Dorsolateral prefrontal cortex (tissue), 122 donors: ENCODE measurements at places on chromosomes 1 and 21.
A peak's percentile ranks its signal among the peaks of the same experiment; 100 is the strongest.

GRCh38 chr1:43990271-43991199 is 864 bp upstream of the CCDC24 start:
- no peak for DNase-seq

GRCh38 chr1:220991959-220992704 is 112.9 kb downstream of the HLX start:
- DNase-seq, result no peak

GRCh38 chr1:163823017-163823416 is 501.3 kb downstream of the NUF2 start:
- no peak for DNase-seq

GRCh38 chr1:56627636-56628039 is 17.5 kb upstream of the PRKAA2 start:
- no peak for DNase-seq

GRCh38 chr1:152047413-152047729 is 10.6 kb upstream of the S100A11 start:
- DNase-seq, result no peak

DNA sequence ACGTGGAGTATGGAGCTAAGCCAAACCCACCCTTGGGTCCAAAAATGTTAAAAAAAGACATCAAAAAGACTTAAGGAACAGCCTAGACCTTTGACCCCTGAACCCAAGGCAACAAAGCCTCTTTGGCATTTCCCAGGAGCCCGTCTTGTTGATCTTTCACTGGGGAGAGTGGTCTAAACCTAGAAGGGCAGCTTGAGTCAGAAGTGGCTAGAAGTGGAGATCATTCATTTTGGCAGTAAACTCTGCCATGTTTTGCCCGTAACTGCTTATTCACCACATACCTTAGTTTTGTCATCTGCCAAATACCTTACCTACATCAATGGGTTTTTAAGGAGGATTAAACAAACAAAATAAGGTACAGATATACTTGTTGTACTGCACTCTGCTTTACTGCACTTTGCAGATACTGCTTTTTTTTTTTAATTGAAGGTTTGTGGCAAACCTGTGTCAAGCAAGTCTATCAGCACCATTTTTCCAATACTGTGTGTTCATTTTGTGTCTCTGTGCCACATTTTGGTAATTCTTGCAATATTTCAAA is 1.7 kb upstream of the CTSE start:
- no peak for DNase-seq

DNA sequence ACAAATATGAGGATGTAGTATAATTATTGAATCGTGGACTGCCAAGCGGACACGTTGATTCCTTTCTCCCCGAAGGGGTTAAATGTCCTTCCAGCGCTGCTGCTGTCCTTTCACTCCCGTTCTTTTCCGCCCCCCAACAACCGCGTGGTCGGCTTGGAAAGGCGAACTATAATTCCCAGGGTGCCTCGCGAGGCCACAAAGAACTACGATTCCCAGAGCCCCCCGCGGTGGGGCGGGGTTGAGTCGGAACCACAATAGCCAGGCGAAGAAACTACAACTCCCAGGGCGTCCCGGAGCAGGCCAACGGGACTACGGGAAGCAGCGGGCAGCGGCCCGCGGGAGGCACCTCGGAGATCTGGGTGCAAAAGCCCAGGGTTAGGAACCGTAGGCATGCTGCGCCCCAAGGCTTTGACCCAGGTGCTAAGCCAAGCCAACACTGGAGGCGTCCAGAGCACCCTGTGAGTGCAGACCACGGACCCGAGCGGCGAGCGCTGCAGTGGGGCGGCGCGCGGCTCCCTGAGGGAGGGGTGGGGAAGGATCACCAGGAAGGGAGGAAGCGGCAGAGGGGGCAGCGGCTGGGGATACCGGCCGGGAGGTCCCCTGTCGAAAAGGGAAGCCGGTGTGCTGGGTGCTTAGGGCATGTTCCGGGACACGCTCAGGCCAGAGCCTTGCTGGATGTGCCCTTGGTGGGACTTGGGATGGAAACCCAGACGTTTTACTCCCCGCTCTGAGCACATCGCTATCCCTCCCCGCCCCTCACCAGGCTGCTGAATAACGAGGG is at the start of gene LAMTOR2:
TSS of gene LAMTOR2 (plus strand) at position 283 of the 781 bp plus-strand sequence. CDS start at position 391, 108 bp downstream.
- DNase-seq, result peak; percentile 99

DNA sequence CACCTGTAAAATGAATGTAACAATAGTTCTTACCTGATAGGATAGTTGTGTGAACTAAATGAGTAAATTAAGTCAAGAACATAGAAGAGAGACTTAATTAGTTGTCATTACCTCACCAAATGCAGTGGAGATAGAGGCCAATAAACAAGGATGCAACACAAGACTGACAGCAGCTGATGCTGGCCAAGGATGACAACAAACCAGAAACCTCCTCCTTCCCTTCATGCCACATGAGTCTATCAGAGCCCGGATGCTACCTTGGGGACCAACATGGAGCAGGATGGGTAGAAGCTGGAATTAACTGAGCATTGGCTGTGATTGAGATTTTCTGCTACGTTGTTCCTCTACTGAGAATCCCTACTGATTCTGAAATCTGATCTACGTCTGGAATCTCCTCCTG is 30.3 kb upstream of the USP1 start:
- DNase-seq, result no peak

DNA sequence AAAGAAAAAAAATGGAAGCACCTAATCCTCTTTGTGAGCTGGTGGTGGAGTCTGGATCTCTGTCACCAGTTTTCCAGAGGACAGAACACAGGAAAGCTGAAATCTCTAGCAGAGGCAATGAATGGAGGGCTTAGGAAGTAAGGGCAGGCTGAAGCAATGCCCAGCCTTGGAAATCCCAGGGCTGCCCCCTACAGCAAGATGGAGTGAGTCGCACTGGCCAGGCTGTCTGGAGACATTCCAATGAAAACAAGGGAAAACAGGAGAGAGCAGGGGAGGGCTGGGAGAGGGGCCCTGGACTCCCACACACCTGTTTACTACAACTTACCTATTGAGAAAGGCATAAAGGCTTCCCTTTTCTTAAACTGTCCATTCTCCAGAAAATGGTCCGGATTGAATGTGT is 25.9 kb downstream of the CYP2J2 start:
- no peak for DNase-seq

DNA sequence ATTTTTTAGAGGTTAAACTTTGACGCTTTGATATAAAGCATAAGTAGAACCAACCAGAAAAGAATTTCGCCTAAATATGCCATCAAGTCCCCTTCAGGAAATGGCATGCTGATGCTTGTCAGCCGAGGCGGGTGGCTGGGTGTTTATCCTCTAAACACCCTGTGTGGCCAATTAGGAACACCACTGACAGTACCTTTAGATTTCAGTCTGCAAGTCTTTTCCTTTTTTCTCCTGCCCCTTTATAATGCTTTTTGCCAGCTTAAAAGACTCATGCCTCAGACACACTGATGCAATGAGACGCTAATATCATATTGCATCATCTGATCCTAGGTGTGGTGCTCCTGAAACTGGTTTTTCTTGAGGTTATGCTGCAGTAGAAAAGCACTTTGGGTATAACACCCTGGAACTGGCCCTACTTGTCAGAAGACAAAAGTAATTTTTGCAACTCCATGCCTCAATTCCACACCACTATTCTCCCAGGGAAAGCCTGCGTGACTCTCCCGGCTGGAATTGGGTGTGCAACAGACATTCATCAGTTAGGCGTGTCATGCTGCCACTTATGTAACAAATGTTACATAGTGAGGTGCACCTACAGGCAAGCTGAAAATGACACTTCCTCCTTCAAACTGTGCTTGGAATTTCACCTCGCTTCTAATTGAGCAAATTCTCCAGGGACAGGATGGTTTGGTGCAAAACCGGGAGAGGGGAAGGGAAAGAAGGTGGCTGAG is 2.0 kb upstream of the RCC2 start:
- no peak for DNase-seq

DNA sequence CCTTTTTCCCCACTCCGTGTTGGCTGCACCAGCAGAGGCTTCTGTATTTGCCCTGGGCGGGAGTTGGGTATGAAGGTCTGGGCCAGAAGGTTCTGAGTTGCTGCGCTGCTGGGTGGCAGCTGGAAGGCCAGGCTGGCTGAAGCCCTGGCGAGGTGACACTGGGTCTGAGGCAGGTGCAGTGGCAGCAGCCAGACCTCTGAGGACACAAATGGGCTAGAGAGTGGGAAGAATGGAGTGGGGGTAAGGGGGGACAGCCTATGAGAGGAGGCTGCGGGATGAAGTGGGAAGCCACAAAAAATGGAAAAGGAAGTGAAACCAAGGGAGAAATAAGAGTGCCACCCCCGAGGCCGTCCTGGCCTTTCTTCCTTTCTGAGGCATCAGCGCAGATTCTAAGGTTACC is 53.2 kb downstream of the STX6 start:
- no peak for DNase-seq

- DNase-seq, result no peak
These were observed 67.5 kb upstream of the RNPC3 start for GRCh38 chr1:103457886-103458455.

DNA sequence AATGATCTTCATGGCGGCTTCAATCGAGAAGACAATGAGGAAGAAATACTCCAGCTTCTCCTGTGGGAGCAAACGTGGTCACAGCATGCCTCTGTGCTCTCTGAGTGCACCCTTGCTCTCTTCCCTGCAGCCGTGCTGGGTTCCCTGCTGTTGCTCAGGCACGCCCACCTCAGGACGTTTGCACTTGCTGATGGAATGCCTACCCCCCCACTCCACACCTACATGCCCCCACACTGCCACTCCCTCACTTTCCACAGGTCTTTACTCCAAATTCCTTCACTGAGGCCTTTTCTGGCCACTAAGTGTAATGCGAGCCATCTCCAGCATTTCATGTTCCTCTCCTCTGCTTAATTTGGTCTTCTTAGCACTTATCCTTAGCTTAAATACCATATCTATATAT is 18.3 kb downstream of the CACNA1S start:
- no peak for DNase-seq

DNA sequence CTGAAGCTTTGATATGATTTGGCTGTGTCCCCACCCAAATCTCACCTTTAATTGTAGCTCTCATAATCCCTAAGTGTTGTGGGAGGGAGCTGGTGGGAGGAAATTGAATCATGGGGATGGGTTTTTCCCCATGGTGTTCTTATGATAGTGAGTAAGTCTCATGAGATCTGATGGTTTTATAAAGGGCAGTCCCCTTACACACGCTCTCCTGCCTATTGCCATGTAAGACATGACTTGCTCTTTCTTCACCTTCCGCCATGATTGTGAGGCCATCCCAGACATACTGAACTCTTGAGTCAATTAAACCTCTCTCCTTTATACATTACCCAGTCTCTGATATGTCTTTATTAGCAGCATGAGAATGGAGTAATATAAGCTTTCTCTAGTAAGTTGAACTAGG is 261.9 kb downstream of the HLX start:
- DNase-seq, result no peak
